ENCODE measurements at places on chromosomes 12 and 14.

DNA sequence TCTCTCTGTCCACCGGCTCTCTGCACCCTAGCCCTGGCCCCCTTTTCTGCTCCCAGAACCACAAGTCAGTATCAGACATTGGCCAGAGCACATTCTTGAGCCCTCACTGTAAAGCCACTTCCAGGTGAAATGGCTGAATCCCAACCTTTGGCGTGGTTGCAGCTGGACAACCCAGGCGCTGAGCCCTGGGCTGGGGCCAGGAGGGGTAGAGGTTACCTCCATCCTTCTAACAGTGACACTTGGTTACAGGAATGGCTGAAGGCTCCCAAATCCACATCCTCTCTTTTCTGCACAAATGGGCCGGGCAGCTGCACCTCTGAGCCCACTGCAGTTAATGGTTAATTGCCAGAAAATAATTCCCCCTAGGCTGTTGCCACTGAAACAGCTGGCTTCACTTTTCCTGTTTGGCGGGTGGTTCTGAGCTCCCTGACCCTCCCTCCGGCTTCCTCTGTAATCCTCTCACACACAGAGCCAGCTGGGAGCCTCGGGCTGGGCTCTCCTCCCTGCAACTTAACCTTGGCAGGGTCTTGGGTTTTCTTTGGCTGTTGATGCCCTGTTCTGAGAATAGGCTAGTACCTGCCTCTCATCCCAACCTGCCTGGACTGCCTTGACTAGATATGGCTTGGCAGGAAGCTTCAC lies 44.1 kb downstream of the TSPAN11 start:
- DNase-seq = no peak

DNA sequence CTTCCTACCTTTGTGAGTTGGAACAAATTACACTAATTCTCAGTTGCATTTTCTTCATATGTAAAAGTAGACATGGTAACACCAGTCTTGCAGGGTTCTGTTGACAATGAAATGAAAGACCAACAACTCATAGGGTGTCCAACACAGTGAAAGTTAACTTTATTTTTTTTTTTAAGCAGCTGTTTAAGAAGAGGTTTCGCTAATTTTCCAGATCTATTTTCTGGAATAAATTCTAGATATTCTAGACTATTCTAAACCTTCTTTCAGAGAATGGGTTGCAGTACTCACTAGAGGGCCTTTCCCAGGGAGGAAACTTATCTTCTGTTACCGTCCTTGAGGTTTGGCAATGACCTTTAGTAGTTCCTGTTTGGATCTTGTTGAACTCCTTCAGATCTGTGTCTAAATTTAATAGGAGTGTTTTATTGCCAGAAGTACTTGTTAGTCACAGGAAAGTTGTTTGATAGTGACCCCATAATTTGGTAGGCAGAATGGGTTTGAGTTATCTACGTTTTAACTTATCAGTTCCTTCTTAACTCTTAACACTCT lies 2.8 kb upstream of the ART4 start:
- no peak for DNase-seq

DNA sequence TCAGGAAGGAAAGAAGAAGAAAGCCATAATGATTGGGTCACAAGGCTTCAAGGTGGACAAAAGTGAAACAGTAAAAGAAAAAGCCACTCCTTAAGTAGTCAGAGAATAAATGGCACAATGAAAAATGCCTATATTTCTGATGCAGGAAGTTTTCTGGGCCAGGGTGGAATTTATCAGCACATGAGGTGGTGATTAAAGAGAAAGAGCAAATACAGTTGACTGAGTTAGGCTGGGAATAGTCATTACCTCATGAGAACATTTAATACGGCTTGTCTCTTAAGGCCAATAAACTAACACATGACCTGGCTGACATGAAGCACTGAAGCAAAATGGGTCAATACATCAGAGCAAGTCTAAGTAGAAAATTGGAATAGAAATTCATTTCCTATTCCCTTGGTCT lies 499.7 kb downstream of the TMTC2 start:
- no peak for DNase-seq

DNA sequence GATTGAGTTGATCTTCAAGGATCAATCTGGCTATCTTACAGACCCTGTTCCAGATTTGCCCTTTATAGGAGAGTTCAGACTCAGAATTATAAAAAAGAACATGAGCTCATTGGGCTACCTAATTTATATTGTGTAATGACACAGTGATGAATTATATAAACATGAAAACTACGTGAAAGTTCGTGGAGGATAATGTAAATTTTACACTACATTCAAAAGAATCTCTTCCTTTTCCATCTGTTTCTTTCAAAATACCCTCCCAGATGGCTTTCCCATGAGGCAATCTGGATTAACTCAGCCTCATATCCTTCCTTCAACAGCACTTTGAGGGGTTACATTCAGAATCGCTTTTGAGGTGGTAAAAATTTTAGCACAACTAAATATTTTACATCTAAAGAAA lies 129.3 kb downstream of the HMGA2 start:
- no peak for DNase-seq

DNA sequence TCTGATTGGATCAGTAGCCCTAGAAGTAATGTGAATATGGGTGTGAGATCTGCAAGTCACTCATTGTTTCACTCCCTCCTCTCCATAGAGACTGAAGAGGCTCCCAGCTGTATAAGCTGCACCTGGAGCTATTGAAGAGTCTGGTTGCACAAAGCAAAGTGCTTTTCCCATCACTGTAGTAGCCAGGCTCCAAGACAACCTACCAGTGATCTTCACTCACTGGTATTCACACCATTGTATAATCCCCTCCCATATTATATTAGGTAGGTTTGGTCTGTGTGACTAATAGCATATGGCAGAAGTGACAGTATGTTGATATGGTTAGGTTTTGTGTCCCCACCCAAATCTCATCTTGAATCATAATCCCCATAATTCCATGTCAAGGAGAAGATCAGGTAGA lies 64.4 kb downstream of the ZFC3H1 start:
- DNase-seq = no peak

GRCh38 chr14:89855961-89856656 lies 98.4 kb downstream of the EFCAB11 start:
- no peak for DNase-seq

DNA sequence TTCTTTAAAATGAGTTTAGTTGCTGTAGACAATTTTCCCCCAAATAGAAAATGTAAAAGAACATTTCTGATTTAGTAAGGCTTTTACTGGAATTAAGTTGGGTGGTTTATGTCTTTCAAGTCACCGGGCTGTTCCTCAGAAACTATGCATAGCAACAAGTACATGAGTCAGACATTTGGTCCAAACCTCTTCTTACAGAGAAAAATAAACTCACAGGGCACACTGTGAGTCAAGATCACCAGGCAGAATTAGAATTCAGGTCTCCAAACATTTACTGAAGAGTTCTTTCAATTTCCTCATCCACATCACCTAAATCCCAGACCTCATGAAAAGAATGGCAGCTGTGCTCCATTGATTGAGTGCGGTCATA lies 476.1 kb upstream of the SOX5 start:
- DNase-seq = no peak

GRCh38 chr14:21924479-21924878 lies 250.9 kb upstream of the OR4E1 start:
- peak; percentile 14 for DNase-seq

DNA sequence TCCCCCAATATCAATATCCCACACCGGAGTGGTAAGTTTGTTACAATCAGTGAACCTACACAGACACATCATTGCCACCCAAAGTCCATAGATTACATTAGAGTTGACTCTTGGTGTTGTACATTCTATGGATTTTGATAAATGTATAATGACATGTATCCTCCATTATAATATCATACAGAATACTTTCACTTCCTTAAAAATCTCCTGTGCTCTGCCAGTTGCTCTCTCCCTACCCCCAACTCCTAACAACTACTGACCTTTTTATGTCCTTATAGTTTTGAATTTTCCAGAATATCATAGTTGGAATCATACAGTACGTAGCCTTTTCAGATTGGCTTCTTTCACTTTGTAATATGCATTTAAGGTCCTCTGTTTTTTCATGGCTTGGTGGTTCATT lies 48.4 kb downstream of the SLC4A8 start:
- no peak for DNase-seq

Data from stimulated activated CD4-positive, alpha-beta T cell treated with anti-CD3 and anti-CD28 coated beads, Interleukin-1b, Interleukin-23, amount 100 ng/mL, for 1 hour (primary cell).